Activated CD4-positive, CD25-positive, alpha-beta regulatory T cell treated with anti-CD3 and anti-CD28 coated beads, Interleukin-2, amount 50 U/mL, for 72 hours (primary cell): ENCODE measurements at places on chromosomes 5 and 9.

- no peak for DNase-seq
Observed at GRCh38 chr9:35732800-35733541, 505 bp downstream of the CREB3 start.

GRCh38 chr9:116361547-116361946 is 208.0 kb downstream of the PAPPA start:
- no peak for DNase-seq

- DNase-seq = no peak
Observed at GRCh38 chr9:99878651-99879050, 27.8 kb upstream of the STX17 start.

DNA sequence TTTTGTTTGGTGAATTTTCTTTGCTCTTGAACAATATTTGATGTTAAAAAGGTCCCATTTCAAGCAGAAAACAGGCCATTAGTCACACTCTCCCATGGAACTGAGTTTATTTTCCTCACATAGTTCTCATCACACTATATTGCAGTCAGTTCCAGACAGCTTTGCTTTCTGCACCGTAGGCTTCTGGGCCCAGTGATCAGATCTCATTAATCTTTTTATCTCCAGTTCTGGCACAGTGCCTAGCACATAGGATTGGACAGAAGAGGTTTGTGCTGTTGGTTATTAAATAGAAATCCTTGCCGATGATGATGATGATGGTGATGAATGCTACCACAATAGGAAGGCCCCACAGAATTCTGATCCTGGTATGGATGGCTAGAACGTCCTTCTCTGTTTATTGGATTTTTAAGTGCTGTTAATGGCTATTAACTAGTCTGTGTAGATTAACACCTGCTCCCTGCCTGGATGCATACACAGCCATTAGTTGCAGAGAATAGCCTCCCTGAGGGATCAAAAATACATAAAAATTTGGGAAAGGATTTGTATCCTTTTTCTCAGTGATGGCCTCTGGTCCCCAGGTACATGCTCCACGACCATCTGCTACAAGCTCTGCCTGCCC is 52.0 kb upstream of the NTRK2 start:
- DNase-seq = no peak

DNA sequence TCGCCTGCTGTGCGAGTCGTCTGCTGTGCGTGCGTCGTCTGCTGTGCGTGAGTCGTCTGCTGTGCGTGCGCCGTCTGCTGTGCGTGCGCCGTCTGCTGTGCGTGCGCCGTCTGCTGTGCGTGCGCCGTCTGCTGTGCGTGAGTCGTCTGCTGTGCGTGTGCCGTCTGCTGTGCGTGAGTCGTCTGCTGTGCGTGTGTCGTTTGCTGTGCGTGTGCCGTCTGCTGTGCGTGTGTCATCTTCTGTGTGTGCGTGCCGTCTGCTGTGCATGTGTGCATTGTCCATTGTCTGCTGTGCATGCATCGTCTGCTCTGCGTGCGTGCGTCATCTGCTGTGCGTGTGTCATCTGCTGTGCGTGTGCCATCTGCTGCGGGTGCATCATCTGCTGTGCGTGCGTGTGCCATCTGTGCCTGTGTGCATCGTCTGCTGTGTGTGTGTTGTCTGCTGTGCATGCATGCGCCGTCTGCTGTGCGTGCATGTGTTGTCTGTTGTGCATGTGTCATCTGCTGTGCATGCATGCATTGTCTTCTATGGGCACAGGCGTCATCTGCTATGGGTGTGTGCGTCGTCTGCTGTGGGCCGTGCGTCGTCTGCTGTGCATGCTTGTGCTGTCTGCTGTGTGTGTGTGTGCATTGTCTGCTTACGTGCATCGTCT is 68.6 kb upstream of the IRX4 start:
- no peak for DNase-seq

DNA sequence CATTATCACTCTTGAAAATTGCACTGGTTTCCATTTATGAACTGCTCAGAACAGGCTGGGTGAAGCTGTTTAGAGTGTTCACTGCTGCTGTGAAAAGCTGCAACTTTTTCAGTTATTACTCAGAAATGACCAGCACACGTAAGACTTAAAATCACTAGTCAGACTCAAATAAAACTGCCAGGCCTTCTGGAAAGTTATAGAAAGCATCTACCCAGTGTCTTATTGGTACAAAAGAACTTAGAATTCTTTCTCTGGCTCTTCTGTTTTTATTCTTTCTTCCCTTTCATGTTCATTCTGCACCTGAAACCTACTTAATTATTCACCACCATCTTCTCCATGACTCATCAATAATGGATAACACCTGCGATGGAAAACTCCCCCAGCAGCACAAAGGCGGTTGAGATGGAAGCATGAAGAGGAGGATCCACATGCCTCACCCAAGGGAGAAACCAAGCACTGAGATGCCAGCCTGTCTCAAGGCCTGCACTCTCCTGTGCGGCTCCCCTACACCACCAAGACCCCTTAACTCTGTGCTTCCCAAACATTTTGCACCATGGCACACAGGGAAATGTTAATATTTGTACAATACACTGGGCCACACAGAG is 171.9 kb downstream of the ENTREP1 start:
- DNase-seq = no peak

GRCh38 chr9:131982102-131982501 is 97.6 kb downstream of the MED27 start:
- DNase-seq = no peak

DNA sequence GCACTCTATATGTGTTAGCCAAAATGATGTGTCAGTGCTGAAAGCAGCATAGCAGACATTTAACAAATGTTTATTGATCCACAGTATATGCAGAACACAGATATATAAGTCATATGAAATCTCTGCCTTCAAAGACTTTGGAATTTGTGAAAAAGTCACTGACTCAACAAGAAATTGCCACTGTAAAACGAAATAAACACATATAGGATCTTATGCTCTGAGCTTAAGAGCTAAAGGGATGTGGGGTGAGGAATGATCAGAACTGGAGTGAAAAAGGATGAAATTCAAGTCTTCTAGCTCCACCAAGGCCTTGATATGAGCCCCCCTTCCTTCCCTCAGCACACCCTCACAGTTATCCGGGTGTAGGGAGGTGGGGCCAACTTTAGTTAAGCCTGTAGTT is 49.9 kb downstream of the PLAC8L1 start:
- DNase-seq = no peak

GRCh38 chr9:117116084-117116483 is 298.8 kb downstream of the ASTN2 start:
- no peak for DNase-seq

GRCh38 chr5:67971223-67971830 is 244.2 kb upstream of the PIK3R1 start:
- no peak for DNase-seq

- no peak for DNase-seq
Observed at GRCh38 chr5:23027830-23028229, 174.7 kb upstream of the CDH12 start.

DNA sequence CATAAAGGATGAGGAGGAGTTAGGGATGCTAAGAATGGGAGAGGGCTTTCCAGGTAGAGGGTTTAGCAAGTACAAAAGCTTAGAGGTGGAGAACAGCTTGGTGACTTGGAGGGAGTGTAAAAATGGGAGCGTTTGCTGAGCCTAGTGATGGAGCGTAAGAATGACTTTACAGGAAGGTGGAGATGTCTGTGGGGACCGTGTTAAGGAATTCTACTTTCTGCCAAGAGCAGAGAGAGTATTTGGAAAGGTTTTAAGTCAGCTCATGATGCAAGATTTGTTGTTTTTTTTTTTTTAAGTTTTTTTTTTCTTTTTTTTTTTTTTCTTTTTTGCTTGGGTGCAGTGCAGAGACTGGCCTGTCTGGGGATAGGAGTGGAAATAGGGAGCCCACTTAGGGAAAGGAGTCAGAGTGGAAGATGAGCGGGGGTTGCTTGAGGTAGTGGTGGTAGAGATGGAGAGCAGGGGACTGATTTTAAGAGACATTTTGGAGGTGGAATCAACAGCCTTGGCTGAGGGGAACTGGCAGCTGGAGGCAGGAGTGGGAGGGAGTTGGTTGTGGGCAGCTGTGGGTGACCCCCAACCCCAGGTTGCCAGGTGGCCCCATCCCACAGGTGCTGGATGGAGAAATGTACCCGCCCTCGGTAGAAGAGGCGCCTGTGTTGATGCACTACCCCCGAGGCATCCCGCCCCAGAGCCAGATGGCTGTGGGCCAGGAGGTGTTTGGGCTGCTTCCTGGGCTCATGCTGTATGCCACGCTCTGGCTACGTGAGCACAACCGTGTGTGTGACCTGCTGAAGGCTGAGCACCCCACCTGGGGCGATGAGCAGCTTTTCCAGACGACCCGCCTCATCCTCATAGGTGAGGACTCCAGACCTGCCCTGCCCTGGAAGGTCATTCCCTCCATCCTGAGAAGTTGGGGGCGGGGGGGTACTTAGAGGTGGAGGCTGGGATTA is 12.4 kb downstream of the PTGS1 start:
- DNase-seq = no peak

DNA sequence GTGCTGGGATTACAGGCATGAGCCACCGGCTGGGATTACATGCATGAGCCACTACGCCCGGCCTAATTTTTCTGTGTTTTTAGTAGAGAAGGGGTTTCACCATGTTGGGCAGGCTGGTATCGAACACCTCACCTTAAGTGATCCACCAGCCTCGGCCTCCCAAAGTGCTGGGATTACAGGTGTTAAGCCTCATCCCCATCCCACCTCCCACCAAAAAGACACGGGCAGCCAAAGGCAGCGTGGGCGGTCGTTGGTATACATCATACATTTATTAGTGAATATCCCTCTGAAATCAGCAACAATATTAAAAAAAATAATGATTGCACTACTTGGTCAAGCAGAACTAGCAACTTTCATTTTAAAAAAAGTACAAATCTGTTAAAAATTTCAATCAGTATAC is 10.7 kb downstream of the RNF44 start:
- no peak for DNase-seq

GRCh38 chr5:179118338-179118737 is 58.2 kb downstream of the ZNF354C start:
- DNase-seq = no peak

- DNase-seq = no peak
Observed at GRCh38 chr5:98069876-98070512, 703.5 kb upstream of the RGMB start.

- no peak for DNase-seq
Observed at GRCh38 chr5:135543485-135544304, 7.9 kb upstream of the NEUROG1 start.

DNA sequence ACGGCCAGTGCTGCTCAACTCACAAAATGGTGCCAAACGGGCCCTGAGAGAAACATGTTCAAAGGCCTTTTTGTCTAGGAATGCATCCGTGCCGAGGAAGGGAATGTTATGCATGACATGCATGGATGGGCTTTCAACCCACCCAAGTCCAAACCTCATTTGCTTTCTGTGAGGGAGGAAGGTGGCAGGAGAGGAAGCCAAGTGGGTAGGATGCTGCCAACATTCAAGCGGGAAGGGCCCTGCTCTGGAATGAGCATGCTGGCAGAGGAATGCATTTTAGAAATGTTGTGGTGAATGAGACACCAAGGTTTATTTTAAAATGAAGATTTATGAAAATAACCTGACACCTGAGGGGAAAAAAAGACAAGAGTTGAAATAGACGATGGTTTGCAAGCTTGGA is 479.1 kb downstream of the CCDC171 start:
- DNase-seq = no peak

- DNase-seq = peak; percentile 40
Observed at GRCh38 chr5:5886812-5887486, 464.5 kb downstream of the ICE1 start.

GRCh38 chr5:154544646-154545045 is 66.6 kb upstream of the HAND1 start:
- no peak for DNase-seq

DNA sequence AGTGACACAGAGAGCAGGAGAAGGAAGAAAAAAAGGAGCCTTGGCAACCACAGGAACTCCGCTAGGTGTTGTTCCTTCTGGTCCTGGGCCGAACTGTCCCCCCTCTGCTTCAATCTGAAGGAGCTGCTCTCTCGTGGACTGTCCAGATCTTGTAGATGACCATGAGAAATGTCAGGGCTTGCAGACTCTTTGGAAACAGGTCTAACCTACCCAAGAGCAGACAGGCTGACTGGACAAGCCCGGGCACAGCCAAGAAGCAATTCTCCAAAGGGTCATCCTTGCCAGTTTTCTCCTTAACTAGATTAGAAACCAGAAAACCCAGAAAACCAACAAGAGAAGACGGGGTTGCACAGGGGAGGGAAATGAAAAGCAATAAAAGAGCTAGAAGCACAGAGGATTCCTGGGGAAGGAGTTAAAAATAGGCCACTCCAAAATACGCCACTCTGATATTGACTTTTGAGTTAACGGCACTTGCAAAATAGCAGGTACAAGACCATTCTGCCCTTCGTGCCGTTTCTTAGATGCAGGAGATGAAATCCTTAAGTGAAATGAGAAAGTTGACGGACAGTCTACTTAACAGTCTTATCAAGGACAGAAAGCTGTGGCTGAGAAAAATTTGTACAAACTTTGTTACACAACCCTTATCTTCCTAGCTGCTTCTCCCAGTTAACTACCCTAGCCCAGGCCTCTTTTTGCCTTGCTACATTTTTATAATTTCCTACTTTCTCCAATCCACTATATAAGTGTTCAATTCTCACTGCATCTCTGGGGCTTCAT is 5.8 kb downstream of the GCNT4 start:
- no peak for DNase-seq

GRCh38 chr9:76191493-76191892 is 202.7 kb downstream of the RFK start:
- no peak for DNase-seq

- no peak for DNase-seq
Observed at GRCh38 chr9:29006628-29007027, 1433.3 kb upstream of the C9orf72 start.

- no peak for DNase-seq
Observed at GRCh38 chr9:136960212-136960937, 8.3 kb downstream of the LCN12 start.

DNA sequence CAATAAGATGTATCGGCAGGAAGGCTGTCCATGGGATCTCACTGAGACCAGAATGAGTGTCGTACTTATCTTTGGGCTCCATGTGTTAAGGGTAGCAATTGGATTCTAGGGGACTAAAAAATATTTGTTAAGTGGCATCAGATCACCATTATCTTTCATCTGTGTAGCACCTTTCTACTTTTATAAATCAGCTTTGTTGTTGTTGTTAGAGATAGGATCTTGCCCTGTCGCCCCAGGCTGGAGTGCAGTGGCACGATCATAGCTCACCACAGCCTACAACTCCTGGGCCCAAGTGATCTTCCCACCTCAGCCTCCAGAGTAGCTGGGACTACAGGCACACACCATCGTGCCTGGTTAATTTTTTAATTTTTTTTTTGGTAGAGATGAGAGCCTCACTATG is 220.5 kb downstream of the SMARCA2 start:
- DNase-seq = no peak

GRCh38 chr5:126508962-126509279 is 85.7 kb downstream of the GRAMD2B start:
- DNase-seq = no peak

GRCh38 chr9:73863924-73864323 is 633.2 kb upstream of the RORB start:
- no peak for DNase-seq

GRCh38 chr9:115250621-115251032 is 132.7 kb upstream of the TNC start:
- DNase-seq = no peak

GRCh38 chr9:112043423-112043822 is 131.7 kb downstream of the SUSD1 start:
- DNase-seq = no peak
